Uterus (tissue), 4 donors: ENCODE measurements at places on chromosomes 4 and X. TPM values are rescaled to one million over a fixed set of nuclear protein-coding genes. Genes with fewer than 3 reads are reported as not detected.

- no peak for DNase-seq
These were observed 1.1 kb upstream of the KLHL13 start for GRCh38 chrX:118117741-118118140.

DNA sequence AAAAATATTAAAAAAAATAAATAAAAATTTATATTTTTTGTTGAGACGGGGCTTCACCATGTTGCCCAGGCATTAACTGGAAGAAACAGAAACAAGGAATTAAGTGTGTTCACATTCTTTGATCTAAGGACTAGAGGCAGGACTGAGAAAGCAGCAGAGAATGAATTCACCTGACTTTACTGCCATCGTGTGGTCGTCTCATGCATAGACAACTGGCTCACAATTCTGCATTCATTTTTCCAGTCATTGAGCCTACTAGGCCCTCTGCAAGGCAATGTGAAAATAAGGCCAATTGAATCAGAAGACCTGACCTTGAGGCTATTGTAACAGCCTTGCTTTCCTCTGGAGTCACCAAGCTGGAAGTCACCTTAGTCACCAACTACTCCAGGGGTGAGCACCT, 37.4 kb downstream of the LHFPL1 start:
- peak; percentile 16 for DNase-seq

GRCh38 chr4:44988011-44988410, 261.7 kb upstream of the GNPDA2 start:
- DNase-seq, result no peak

DNA sequence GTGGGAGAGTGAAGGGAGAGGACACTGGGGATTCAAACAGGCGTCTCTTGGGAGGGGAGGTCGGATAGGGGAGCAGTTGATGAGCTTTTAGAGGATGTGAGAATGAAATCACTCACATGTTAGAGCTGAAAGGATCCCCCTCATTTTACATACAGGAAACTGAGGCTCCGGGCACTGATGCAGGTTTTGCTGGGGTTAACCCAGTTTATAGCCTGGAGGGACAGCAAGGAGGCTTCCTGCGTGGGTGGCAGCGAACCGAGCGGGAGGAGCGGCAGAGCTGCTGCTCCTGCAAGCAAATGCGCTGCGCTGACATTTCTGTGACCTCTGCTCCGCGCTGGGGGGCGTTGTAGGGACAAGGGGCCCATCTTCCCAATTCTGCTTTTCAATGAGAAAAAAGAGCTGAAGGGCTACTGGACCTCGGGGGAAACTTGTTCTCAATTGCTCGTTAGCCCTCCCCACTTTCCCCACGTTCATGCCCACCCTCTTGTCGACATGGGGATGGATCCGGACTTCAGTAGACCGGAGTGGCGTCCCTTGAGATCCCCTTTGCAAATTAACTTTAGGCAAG, 1.2 kb upstream of the NEUROG2 start:
- no peak for DNase-seq

GRCh38 chrX:134452596-134452995, 7.4 kb upstream of the HPRT1 start:
- no peak for DNase-seq

Gene IQCM
- total RNA-seq, result not detected

Gene TEX13D
- total RNA-seq, result not detected
